ENCODE measurements at places on chromosomes 6 and 20. TPM values are rescaled to one million over a fixed set of nuclear protein-coding genes. Genes with fewer than 3 reads are reported as not detected.

Gene ANKRD66
- total RNA-seq: not detected

Gene CTNNBL1
- total RNA-seq: 203 TPM

Gene PPP1R10
- total RNA-seq: 95.4 TPM

- no peak overlapping the region for H3K4me3 ChIP-seq
- no peaks in the 10 kb centered on the region for H3K27me3 ChIP-seq
- H3K36me3 ChIP-seq: no peaks in the 10 kb centered on the region
- H3K27ac ChIP-seq: no peak overlapping the region
- no peak for DNase-seq
Observed at GRCh38 chr6:84448331-84448730, 220.9 kb upstream of the CEP162 start.

DNA sequence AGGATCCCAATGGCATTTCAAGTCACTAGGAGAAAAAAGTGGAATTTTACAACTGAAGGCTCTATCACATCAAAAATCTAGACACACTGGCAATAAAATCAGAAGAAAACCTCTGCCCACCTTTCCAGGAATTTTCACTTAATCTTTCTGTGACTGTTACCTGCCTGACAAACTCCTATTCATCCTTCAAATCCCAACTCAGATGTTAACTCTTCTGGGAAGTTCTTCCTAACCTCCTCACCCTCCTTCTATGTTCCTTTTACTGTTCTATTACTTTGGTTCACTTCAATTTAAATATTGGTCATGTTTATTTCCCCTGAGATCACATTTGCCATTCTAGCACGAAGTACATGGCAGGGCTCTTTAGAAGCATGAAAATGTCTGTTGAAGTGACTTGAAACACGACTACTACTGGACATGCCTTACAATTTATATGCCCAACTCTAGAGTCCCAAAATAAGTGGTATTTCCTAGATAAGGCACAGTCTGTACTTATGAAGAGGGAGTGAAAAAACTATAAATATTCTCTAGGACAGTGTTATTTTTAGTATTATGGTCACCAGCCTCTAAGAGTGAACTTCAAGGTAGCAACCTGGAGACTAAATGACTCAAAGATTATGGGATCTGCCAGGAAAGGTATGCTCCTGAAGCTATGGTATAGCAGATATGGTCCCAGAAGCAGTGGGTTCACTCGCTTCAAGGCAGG lies 17.1 kb downstream of the CHD6 start:
- no peak overlapping the region for H3K4me3 ChIP-seq
- no peaks in the 10 kb centered on the region for H3K4me1 ChIP-seq
- H3K27me3 ChIP-seq: no peaks in the 10 kb centered on the region
- no peak for DNase-seq
- no peak overlapping the region for H3K27ac ChIP-seq
- no peaks in the 10 kb centered on the region for H3K36me3 ChIP-seq

Gene MUC21
- not detected for total RNA-seq

Gene C6orf141
- total RNA-seq: 2.1 TPM

All from Caco-2 (cell line).